T-helper 17 cell (primary cell): ENCODE measurements at places on chromosomes 6 and 20.

DNA sequence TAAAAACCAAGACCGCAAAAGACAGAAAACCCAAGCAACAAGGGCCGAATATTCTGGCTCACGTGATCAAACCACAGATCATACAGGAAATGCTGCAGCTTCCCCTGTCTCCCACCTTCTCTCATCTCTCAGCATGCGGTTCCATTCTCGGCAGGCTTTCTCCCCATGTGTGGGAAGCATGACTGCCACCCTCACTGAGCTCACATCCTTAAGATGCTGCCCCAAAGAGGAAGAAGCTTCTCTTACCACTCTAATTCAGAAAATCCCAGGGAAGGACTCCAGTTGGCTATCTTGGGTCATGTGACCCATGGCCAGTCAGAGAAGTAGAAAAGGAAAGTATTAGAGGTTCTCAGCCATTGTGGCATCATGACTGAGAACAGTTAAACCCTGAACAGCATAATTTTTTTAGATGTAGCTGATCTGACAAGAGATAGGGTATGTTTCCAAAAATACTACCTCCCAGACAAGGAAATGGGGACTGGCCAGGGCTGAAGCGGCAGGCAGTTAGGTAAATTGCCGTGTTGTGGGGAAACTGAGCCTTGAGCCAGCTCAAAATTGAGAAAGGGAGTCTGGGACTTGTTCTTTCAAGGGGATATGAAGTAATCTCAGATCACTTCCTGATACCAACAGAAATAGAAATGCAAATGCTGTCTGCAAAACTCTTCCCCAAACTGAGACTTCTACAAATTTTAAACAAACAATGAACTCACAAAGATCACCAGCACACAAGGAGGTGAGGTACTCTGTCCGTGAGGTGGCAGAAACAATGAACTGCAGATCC, 37.1 kb upstream of the GRM4 start:
- peak; percentile 39 for DNase-seq

DNA sequence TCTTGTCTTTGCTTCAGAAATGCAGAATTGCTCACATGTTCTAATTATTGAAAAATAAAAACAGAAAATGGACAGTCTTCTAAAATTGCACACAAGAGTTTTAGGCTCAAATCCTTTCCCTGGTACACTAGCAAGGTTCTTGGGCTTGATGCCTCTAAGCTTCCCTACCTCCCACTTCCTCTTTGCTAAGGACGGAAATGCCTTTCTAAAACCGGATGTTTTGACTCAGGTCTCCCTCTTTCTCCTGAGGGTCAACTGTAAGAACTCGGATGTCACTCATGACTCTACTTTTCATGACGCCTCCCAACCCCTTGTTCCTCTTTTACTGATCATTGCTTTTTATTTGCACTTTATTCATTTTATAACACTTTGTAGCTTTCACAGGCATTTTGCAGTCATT, 613.5 kb downstream of the C6orf118 start:
- DNase-seq = no peak

DNA sequence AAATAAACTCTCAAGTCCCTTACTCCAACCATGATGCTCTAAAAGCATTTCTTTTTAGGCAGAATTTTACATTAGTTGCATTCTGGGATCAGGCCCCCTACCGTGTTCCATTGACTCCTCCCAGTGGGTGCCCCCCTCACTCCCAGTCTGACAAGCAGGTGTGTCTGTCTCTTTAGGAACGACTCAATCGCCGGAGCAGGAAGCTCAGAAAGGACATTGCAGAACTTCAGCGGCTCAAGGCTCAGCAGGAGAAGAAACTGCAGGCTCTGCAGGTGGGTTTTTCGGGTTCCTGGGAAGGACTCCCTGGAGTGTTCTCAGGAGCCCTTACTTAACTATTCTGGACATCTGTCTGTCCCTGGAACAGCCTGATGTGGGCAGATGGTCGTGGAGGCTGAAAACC, 9.9 kb downstream of the TRIM40 start:
- no peak for DNase-seq

DNA sequence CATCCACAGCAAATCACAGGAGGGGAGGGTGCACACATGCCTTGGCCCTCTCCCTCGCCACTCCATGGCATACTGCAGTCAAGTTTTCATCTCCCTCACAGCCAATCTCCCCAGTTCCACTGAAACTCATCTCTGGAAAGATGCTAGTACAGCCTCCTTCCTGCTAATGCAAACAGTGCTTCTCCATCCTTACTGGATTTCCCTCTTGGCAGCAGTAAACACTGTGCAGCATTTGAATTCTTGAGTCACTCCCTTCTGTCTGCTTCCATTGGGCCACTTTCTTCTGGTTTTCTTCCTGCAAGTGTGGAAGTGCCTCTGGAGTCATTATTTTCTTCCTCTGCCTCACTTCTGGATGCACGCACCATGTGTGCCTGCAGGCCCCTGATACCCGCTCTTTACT, 460.3 kb downstream of the QKI start:
- DNase-seq = no peak

- no peak for DNase-seq
Observed at GRCh38 chr20:36175016-36175415, 20.5 kb downstream of the EPB41L1 start.

DNA sequence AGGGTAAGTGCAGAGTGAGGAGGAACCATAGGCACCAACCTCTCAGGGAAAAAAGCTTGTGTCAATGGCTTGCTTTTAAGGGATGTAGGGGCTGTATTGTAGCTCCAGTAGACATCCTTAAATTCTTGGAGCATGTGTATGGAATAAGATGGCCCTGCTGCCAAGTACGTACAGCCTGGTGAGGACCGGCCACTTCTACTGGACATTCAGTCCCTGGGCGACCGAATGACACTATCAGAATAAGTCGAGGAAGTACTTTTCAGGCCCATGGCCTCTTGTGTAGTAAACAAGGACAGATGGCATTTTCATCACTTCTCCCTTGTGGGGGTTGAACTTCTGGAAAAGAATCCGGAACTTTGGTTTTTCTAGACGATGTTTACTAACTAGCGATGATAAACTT, 32.8 kb downstream of the GFRA4 start:
- DNase-seq = no peak

DNA sequence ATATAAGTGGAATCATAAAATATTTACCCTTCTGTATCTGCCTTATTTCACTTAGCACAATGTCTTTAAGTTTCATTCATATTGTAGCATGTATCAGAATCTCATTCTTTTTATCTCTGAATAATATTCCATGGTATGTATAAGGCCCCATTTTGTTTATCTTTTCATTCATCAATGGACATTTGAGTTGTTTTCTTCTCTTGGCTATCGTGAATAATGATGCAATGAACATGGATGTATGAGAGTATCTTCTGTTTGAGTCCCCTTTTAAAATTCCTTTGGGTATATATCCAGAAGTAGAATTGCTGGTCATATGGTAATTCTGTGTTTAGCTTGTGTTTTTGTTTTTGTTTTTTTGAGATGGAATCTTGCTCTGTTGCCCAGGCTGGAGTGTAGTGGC, 39.6 kb downstream of the E2F3 start:
- no peak for DNase-seq

DNA sequence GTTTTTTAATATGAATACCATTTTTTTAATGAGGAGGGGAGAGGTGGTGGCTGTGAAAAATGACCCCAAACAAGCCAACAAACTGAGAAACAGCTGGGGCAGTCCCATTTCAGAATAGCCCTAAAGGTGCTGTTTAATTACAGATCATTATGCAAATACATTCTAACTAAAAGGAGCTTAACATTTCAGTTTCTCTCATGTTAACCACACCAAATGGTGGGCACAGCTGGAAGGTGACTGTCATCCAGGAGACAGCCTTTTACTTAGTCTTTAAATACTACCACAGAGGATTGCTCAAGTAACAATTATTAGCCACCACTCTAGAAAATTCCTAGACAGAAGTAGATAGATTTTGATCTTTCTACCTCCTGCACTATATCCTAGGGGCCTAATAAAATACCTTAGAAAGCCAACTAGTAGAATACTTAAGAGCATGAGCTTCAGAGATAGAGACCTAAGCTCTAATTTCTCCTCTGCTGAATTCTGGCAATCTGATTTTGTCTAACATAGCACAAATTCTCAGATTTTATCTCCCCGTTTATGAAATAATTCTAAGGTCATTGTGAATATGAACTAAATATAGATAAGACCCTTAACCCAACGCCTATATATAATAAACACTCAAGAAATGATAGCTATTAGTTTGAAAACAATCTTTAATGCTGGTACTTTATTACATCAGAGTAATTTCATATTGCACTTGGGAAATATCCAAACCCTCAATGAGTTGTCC, 615.1 kb upstream of the NRSN1 start:
- no peak for DNase-seq

DNA sequence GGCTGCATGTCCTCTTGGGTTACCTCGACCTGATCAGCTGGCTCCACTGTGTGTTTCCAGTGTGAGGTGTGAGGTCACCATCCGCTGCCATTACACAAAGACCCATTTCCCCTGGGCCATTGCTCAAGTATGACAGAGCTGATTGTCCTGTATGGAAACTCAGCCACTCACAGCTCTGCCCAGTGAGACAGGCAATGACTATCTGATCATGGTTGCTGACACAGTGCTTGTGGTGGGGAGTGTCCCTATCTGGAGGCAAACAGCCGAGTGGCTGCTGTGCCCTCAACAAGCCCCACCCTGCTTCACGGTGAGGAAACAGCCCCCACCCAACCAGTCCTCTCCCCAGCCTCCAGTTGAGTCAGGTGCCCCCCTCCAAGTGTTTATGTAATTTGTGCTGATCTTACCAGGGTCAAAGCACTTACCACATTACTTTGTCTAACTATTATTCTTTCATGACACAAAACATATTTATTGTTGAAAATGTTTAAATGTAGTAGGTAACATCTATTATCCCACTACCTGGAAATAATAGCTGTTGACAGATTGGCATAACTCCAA, 11.7 kb upstream of the MAPK13 start:
- DNase-seq = peak; percentile 37

GRCh38 chr6:104958178-104959025, 1.5 kb downstream of the LIN28B start:
- DNase-seq = no peak

GRCh38 chr6:71103641-71104040, 146.8 kb upstream of the B3GAT2 start:
- DNase-seq = no peak

DNA sequence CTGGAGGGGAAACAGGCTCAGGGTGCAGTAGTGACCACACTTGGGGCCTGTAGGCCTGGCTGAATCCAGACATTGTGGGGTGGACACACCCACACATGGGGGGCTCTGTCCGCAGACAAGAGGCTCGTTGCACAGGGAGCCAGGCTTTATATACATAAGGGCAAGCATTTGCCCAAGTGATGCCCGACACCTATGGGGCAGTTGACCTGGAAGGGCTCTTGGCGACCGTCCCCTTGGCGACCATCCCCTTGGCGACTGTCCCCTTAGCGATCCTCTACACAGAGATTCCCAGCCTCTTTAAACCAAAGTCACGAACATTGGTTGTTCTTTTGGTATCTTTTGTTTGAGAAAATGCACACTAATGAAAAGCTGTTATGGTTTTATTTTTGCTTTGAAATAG, 2.7 kb downstream of the TOX2 start:
- no peak for DNase-seq

GRCh38 chr6:128161263-128161662, 260.4 kb upstream of the THEMIS start:
- no peak for DNase-seq

DNA sequence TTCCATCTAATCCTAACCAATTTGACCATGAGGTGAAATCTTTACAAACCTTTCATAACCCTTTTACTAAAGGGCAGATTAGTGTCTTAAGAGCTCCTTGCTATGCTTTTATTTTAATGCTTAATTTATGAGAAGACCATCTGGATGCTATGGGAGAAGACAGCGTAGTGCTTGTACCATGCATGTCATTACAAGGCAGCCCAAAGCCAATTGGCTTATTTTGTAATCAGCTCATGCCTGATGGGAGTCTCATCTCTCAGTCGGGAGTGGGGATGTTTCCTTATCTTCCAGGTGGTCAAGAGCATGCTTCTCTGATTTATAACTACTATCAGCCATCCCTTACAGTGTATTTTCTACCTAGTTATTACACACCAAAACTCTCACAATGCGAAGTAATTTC, 304.7 kb downstream of the FARS2 start:
- no peak for DNase-seq

DNA sequence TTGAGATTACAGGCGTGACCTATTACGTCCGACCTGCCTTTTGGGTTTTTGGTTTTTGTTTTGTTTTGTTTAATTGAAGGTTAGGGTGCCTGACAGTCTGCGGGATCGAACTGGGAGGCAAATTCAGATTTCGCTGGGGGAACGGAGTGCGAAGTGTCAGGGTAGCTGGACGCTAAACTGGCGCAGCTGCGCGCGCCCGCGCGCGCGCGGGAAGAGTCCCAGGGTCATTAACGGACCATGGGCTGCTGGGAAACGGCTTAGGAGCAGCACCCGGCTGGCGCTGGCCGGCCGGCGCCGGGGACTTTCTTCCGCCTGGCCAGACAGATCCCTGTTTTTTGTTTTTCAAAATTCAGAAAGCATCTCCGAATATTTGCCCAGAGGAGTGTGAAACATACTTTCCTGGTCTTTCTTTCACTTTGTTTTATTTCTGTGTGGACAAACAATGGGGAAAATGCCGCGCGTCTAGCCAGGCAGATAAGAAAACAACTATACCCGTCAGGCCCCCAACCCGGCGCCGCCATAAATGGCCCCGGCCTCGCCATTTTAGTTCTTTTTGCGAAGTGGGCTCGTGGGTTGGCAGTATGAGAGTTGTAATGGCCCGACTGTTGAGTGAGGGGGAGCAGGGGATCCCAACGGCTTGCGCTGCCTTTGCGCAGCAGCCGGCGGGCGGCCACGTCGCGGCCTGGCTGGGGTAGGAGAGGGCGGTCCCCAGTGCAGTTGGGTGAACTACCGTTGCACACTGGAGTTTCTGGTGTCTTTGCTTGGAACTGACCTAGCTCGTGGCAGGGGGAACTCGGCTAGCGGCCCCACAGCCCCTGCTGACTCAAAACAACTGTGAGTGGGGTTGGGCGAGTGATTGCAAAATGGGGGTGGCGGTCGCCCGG, 7.1 kb downstream of the HSPA1B start:
- DNase-seq = peak; percentile 57

DNA sequence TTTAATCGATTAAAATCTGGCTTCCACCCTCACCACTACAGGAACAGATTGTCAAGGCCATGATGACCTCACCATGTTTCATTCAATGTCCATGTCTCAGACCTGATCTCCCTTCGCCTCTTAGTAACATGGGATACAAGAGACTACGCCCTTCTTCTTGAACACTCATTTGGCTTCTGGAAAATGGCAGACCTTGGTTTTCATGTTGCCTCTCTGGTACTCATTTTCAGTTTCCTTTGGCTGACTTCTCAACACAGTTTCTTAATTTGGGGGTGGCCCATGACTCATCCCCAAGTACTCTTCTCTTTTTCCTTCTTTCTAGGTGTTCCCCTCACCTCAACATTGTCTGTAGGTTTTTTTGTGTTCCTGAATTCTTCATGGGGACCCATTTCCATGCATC, 22.7 kb downstream of the TMX4 start:
- no peak for DNase-seq

- DNase-seq = no peak
Observed at GRCh38 chr6:6856538-6857523, 250.9 kb upstream of the RREB1 start.

- no peak for DNase-seq
Observed at GRCh38 chr6:41548098-41548840, 2.1 kb downstream of the FOXP4 start.
